Suprapubic skin (tissue), 4 donors: ENCODE measurements at places on chromosomes 7 and 10. TPM values are rescaled to one million over a fixed set of nuclear protein-coding genes. Genes with fewer than 3 reads are reported as not detected.

The ZNF12 gene
- total RNA-seq: 18.2 TPM

The TSPAN33 gene
- 9.1 TPM for total RNA-seq

The CASD1 gene
- total RNA-seq: 11.8 TPM

The ARHGAP22 gene
- total RNA-seq: 1.8 TPM

The DLX6 gene
- 1.1 TPM for total RNA-seq

The IQUB gene
- 0.24 TPM for total RNA-seq

The DPP6 gene
- total RNA-seq: 11.2 TPM

The GATA3 gene
- 170 TPM for total RNA-seq

The H2BK1 gene
- not detected for total RNA-seq

The SEPTIN7 gene
- 110 TPM for total RNA-seq

The GPR15LG gene
- total RNA-seq: 2.0 TPM

The AGR3 gene
- total RNA-seq: 3.9 TPM

The GJD4 gene
- not detected for total RNA-seq

The TDRD1 gene
- total RNA-seq: 0.40 TPM

The ADRB1 gene
- total RNA-seq: 1.4 TPM

The PIK3AP1 gene
- 5.6 TPM for total RNA-seq

The SPDYE2 gene
- total RNA-seq: 0.64 TPM

The C7orf57 gene
- not detected for total RNA-seq

The NXPH1 gene
- not detected for total RNA-seq

The UTF1 gene
- total RNA-seq: not detected

The C10orf53 gene
- not detected for total RNA-seq
